Activated T-cell treated with anti-CD3 and anti-CD28 coated beads for 4 hours (primary cell): ENCODE measurements at places on chromosomes 12 and 14.

GRCh38 chr12:95337146-95337545 lies 119.5 kb downstream of the VEZT start:
- DNase-seq: no peak

DNA sequence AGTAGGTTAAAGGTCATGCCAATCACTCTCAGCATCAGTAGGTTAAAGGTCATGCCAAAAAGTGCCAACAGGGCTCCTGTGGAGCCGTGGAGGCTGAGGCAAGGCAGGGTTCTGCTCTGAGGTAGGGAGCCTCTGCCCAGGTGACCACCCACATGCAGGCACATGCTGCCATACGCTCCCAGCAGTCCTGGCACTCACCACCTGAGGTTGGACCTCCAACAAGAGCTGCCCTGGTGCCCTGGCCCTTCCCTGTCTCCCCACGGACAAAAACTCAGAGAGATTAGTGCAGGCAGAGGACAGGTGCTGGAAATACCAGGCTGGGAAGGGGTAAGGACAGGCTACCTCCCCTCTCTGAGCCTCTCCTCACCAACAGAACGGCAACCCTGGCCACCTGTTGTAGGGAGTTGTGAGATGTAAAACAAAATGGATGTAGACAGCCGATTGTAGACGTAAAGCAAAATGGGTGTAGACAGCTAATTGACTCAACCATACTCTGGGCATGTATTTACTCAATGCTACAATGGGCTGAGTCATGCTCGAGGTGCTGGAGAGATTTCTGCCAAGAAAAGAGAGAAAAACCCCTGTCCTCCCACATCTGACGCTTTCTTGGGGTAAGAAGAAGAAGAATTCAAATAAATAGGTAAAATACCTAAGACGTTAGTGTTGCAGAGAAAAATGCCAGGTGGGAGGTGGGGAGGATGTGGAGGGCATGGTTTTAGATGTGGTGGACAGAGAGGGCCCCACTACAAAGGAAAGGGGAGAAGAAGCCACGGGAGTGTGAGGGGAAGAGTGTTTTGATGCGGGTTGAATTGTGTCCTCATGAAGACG lies 32.4 kb downstream of the LTBP2 start:
- DNase-seq: peak; percentile 7

DNA sequence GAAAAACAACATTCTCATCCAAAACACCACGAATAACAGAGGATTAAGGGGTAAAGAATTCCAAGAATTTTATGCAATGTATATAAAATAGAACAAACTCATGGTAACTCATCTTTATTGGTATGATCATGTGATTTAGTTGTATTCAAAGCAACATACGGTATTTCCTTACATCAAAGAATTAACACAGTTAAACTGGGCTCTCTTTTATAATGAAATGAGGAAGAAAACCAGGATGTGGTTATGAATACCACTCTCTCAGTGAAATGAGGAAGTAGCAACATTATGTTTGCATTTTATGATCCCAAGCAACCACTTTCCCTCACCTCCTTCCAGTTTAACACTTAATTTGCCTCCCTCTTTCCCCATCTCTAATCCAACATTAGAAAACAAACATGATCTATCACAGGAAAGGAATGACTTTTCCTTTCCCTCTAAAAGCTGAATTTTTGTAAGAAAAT lies 22.9 kb downstream of the SPTLC2 start:
- DNase-seq: no peak

DNA sequence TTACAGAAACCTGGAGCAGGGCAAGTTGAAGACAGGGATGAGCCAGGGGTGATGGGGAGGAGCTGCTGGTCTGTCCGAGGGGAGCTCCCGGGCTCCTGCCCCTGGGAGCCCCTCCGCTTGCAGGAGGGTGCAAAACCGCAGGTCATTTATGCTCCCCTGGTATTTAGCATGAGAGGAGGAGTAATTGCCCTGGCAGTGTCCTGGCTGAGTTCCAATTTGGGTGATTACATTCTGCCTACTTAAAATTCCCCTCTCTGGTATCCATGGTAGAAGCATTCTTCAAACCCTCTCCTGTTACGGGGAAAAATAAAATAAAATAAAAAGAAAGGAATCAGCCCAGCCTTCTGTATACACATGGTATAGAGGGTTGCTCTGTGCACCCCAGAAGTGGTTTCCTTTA lies 61.7 kb upstream of the VRK1 start:
- DNase-seq: no peak

DNA sequence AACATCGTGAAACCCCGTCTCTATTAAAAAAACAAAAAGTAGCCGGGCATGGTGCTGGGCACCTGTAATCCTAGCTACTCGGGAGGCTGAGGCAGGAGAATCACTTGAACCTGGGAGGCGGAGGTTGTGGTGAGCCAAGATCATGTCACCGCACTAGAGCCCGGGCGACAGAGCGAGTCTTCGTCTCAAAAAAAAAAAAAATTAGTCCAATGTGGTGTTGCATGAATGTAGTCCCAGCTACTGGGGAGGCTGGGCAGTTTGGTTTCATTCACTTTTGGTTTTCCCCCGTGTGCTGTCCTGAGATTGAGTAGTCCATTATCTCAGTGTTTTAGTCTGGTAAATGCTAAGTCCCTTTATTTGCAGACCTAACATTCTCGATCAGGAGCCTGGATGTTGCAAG lies 19.5 kb downstream of the RPS29 start:
- no peak for DNase-seq

DNA sequence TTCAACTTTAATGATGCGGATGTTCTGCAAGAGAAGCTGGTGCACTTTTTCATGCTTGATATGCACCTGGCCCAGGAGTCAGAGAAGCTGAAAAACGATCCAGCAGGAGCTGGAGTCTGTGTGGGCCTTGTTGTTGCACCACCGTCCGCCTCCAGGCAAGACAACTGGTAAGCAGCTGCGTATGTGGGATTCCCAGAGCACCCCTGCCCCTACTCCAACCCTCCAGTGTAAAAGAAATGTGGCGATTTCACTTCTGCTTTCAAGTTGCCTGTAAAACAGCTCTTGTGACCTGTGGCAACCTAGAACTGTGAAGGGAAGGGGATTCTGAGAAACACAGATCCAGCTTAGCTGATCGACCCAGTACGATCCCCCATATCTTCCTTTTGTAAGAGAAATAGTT lies 154.1 kb upstream of the PELI2 start:
- no peak for DNase-seq

DNA sequence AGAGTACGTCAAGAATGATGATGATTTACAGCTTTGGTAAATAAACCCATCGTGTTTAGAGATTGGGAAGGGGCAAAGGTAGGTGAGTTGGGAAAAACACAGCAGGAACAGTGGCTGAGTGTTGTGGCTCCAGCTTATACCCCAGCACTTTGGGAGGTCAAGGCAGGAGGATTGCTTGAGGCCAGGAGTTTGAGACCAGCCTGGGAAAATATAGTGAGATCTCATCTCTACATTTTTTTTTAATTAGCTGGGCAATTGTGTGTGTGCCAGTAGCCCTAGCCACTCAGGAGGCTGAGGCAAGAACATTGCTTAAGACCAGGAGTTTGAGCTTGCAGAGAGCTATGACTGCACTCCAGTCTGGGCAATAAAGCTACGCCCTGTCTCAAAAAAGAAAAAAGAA lies 77.1 kb downstream of the RASSF9 start:
- no peak for DNase-seq

DNA sequence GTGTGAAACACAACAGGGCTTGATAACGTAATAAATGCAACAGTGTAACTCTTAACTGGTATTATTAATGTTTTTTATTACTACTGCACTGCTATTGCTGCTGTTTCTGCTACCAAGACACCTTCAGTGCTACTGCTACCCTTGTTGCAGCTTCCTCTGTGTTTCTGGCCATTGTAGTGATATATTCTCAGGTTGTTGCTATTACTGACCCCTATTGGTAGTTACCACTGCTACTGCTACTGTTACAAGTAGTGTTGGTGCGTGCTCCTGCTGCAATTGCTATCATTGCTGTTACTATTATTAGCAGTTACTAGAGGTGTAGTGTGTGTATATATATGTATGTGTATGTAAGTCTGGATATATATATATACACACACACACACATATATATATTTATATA lies 87.2 kb upstream of the PTPRB start:
- DNase-seq: no peak

GRCh38 chr12:124359671-124360581 lies 65.0 kb downstream of the RFLNA start:
- DNase-seq: no peak

GRCh38 chr12:4432878-4433744 lies 12.5 kb downstream of the FGF6 start:
- DNase-seq: no peak

- no peak for DNase-seq
These were observed 109.3 kb downstream of the C12orf42 start for GRCh38 chr12:103386451-103386850.

- no peak for DNase-seq
These were observed 33.1 kb downstream of the FERMT2 start for GRCh38 chr14:52917735-52918134.

DNA sequence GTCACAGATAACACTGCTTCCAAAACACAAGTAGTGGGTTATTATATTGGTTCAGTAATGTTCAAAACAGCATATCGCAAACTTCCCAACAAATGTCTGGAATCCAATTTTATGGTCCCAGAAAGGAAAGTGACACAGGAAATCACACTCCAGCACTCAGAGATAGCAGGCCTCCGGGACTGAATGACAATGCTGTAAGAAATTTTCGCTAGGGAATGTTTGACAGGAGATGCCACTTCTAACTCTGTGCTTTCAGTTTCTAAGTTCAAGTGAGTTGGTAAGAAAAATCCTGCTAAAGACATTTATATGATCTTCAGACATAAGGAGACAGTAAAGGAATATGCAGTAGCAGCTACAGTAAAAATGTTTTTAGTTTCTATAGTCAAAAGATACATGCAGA lies 93.2 kb downstream of the SLC2A13 start:
- no peak for DNase-seq

DNA sequence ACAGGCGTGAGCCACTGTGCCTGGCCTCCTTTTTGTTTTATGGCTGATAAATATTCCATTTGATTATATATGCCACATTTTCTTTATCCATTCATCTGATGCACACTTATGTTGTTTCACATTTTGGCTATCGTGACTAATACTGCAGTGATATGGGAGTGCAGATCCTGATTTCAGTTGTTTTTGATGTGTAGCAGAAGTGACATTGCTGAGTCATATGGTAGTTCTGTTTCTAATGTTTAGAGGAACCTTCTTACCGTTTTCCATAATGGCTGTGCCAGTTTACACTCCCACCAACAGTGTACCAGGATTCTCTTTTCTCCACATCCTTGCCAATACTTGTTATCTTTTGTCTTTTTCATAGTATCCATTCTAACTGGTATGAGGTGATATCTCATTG lies 235.9 kb downstream of the ERC1 start:
- no peak for DNase-seq

DNA sequence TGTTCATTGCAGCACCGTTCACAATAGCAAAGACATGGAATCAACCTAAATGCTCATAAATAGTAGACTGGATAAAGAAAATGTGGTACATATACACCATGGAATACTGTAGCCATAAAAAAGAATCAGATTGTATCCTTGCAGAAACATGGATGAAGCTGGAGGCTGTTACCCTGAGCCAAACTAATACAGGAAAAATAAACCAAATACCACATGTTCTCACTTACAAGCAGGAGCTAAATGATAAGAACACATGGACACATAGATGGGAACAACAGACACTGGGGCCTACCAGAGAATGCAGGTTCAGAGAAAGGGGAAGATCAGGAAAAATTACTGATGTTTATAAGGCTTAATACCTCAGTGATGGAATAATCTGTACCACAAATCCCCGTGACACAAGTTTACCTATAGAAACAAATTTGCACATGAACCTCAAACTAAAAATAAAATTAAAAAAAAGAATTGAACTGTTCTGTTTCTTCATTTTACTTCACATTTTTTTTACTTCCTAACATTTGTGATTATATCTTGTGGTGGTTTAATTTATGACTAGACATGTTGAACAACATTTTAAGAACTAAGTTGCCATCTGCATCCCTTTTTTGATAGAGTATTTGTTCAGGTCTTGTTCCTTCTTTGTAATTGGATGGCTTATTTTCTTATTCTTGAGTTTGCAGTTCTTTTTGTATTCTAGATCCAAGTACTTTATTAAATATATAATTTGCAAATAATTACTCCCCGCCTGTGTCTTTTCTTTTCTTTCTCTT lies 835.2 kb downstream of the FSCB start:
- no peak for DNase-seq

GRCh38 chr12:25752710-25753309 lies 199.7 kb upstream of the LMNTD1 start:
- DNase-seq: no peak

DNA sequence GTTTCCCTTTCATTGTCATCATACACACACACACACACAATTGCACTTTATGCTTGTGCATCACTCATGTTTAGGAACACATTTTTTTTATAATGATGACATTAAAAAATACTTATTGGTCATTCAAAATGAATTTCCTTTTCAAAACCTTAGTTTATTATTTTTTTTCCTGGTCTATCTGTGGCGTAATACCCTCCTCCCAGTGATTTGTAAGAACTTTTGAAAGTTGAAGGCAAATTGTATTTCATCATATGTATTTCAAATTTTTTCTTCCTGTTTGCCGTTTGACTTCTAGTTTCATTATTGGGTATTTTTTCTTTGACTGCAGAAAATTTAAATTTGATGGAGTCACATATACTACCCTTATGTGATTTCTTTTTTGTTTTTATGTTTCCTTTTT lies 2.5 kb upstream of the LRRK2 start:
- DNase-seq: no peak

DNA sequence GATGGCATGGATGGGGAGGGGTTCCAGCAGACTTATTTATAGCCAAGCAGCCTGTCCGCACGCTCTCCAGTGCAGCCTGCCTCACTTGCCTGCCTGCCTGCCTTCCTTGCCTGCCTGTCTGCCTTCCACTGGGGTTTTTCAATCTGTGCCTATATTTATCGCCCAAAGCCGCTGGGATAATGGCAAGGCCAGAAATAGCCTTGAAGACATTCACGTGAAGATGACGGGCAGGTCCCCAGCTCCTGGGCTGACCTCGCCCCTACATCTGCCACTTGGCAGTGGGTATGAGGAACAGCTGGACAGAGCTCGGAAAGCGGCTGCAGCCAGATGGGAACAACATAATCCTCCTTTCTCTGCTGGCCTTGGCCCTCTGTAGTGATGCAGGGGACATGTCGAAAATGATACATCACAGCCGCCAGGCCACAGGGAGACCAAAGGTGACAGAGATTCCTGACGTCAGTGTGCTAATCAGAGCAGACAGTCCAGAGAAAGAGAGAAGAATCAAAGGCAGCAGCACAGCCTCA lies 53.3 kb downstream of the PITPNM2 start:
- no peak for DNase-seq

GRCh38 chr12:107242189-107242588 lies 148.8 kb upstream of the CRY1 start:
- no peak for DNase-seq

- DNase-seq: no peak
These were observed 227.5 kb upstream of the LRIG3 start for GRCh38 chr12:59147791-59148190.

DNA sequence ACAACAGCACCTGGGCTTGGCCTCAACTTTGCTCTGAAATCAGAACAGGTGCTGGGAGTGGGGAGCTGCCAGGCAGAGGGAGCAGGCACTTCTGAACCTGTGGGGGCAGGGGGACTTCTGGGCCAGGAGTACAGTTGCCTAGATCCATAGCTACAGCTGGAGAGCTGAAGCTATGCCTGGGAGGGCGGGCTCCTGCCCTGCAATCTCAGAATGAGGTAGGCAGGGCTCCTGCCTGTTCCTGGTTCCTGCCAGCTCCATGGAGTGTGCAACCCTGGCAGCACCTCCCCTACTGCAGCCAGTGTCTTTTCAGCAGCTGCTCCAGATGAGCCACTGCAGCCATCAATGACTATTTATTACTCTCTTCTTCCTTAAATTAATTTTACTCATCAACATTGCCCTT lies 62.1 kb upstream of the NAV3 start:
- no peak for DNase-seq
